ENCODE measurements at places on chromosomes 5 and 9.
A peak's percentile ranks its signal among the peaks of the same experiment; 100 is the strongest.

GRCh38 chr9:3447788-3448187, 78.0 kb downstream of the RFX3 start:
- no peak for DNase-seq

GRCh38 chr5:81609810-81610375, 141.0 kb downstream of the SSBP2 start:
- DNase-seq: no peak

GRCh38 chr5:143054480-143054941, 284.3 kb downstream of the ARHGAP26 start:
- DNase-seq: no peak

DNA sequence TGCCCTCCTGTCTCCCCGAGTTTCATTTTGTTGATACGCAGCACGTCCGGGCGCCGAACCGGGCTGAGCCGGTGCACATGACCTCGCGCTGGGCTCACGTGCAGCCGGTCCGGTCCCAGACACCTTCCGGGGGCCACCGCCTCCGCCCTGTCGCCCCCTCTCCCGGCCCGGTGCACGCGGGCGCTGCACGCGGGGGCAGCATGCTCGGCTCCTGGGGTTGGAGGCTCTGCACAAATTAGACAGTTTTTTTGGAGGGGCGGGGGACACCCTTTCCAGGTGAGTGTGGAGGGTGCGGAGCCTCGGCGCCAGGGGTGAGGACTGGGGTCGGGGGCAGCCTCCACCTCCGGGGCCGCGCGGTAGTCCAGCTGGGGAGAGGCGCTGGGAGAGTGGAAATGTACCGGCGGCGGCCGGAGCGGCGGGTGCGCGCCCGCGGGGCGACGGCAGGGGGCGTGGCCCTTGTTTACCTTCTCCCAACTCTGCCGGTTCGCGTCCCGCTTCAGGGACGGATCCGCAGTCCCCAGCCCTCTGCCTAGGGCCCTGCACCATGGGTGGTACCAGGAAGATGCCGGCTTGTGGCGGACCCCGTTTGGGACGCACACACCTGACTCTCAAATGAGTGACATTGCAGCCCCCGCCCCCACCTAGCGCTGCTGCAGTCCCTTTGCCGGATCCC, 1.1 kb downstream of the JADE2 start:
- DNase-seq: peak; percentile 55

- no peak for DNase-seq
Observed at GRCh38 chr5:157575381-157576020, at the start of gene ADAM19. Gene ADAM19 (minus strand): TSS chr5:157575775. CDS start chr5:157575696, 79 bp downstream.

DNA sequence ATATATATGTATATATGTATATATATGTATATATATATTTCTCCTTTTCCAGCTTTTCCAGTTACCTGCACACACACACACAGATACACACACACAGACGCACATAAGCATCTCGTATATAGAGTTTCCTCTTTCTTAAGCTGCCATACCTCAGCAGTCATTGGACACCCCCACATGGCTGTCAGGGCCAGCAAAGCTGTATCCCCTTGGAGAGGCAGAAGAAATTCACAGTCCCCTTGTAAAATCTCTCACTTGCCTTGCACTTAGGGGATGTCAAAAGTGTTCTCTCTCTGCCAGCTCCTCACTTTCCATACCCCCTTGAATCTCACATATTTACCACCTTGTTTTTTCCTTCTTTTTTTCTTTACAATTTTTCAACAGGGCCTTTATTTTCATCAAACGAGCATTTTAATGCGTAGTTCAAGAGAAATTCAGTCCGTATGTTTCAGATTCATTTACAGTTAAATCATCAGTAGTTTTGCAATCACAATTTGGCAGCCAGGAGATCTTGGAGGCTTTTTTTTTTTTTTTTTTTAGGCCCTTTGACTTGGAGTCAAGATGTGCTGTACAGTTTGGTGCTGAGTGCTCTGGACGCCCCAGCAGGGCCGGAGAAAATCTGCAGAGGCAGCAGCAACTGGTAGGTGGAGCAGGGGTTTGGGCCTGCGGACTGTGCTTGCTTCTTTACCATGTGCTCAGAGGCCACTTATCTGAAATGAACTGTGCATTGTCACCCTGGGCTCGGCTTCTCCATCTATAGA, 244.9 kb upstream of the KLF4 start:
- DNase-seq: no peak

DNA sequence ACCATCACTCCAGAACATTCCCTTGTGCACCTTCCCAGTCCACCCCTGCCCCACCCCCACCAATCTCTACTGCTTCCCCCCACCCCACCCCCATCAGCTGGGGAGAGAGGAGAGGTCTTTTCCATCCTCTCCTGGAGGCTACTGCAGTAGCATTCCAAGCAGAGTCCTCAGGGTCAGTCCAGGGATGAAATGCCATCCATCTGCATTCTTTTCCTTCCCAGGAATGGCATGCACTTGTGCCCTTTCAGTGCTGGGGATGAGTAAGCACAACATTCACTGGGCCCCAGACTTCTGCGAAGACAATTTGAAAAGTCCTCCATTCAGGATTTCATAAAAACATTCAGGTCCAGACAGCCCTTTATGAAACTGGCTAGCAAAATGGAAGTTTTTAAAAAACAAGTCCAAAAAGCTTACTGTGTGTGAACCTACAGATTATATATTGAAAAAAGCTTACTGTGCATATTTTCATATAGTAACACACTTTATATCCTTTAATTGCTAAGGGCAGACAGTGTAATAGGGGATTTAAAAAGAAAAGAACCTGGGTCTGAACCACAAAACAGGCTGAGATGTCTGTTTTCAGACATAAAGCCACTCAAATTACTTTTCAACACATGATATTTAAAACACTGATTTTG, 50.0 kb upstream of the GOLPH3 start:
- no peak for DNase-seq

- no peak for DNase-seq
Observed at GRCh38 chr5:122815218-122815767, 30.1 kb upstream of the SNX24 start.

- DNase-seq: no peak
Observed at GRCh38 chr5:127804886-127805426, 101.8 kb downstream of the CCDC192 start.

GRCh38 chr5:65651144-65651543, 26.3 kb downstream of the SHLD3 start:
- DNase-seq: no peak

GRCh38 chr5:59661954-59662615, 231.4 kb downstream of the PDE4D start:
- no peak for DNase-seq

DNA sequence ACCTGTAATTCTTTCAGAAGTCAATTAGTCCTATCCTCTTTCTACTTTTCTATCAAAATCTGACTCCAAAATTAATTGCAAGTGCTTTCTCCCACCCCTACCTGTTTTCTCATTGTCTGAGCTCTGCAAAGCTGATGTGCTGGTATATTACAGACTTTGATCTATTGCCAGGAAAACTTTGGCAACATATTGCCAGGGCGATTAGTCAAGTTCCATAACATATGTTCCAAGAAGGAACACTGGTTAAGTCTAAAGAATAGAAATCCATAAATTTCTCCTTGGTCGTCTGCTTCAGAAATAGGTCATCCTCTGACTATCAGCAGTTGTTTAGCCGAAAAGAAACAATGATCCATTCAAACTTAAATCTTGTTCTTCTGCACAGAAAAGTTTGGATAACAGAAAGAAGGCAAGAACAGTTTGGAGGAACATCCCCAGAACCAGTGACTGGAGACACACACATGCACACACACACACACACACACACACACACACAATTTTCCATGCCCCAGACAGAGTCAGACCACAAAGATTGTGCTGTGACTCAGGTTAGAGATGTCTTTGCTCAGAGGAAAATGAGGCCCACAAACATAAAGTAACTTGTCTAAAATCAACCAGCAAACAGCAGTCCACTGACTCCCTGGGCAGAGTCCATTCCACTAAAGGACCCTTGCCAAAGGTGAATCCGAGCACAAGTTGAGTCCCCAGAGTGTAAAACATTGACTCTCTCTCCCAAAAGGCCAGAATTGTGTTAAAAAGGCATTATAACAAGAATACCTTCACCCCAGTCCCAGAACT, 202.1 kb downstream of the DEPDC1B start:
- DNase-seq: no peak

- no peak for DNase-seq
Observed at GRCh38 chr9:105359892-105360291, 87.9 kb upstream of the FSD1L start.

- DNase-seq: no peak
Observed at GRCh38 chr5:9766581-9766980, 136.4 kb upstream of the TAS2R1 start.

DNA sequence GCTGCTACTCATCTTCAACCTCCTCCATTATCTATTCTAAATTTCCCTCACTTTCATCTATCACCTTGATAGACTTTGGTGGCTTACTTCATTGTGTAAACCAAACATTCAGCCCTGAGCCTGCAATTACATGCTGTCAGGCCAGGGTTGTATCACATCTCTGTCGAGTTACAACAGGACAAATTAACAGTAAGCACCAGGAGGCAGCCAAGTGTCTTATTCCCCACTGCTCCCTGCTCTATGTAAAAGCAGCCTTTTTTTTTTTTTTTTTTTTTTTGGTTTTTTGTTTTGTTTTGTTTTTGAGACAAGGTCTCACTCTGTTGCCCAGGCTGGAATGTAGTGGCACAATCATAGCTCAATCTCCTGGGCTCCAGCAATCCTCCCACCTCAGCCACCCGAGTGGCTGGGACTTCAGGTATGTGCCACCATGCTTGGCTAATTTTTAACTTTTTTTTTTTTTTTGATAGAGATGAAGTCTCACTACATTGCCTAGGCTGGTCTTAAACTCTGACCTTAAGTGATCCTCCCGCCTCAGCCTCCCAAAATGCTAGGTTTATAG, 15.2 kb upstream of the ZCCHC9 start:
- no peak for DNase-seq

DNA sequence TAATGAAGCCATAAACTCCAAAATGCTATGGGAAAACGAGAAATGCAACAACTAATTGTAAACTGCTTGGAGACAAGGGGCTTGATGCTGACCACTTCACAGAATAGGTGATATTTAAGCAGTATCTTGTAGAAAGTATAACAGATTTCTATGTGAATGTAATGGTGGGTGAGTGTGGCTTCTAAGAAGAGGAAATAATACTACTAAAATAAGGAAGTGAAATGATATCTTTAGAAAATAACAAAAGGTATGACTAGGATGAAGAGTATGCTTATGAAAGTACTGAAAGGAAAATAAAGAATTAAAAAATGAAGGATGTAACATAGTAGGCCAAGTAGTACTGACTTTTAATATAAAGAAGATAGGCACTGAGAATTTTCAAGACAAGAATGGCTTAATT, 94.2 kb downstream of the AGTPBP1 start:
- DNase-seq: no peak

DNA sequence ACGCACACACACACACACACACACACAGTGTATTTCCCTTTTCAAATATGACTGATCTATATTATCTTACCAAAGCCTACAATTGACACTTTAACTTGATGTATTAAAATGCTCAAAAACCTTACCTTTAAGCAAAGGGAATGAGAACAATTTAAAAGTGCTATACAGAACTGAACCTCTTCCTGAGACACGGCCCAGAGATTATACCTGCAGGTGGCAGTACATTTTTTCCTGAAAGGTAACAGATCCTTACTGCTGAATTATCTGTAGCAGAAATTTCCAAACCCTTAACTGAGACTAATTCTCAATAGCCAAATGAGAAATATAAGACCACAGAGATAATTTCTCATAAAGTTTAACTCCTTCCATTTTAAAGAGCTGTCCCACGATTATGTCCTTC, 91.1 kb downstream of the MYO10 start:
- DNase-seq: no peak

GRCh38 chr5:95050708-95051107, 234.2 kb downstream of the MCTP1 start:
- DNase-seq: no peak

- no peak for DNase-seq
Observed at GRCh38 chr5:89954916-89955315, 454.6 kb downstream of the CETN3 start.

DNA sequence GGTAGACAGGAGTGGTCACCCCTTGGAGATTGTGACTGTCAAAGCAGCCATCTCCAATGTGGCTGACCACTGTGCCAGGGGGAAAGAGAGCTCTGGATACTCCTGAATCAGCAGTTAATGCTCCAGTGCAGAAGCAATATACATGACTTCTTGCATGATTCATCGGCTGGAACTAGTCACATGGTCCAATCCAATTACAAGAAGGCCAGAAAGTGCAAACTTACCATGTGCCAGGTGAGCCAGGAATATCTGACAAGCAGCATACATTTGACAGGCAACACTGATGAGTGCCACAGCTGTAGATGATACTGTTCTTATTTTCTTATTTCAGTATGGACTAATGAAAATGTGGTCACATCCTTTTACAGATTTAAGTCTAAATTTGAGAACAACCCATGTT, 440.0 kb upstream of the MPDZ start:
- no peak for DNase-seq

- no peak for DNase-seq
Observed at GRCh38 chr5:112772124-112772523, 34.4 kb downstream of the APC start.

DNA sequence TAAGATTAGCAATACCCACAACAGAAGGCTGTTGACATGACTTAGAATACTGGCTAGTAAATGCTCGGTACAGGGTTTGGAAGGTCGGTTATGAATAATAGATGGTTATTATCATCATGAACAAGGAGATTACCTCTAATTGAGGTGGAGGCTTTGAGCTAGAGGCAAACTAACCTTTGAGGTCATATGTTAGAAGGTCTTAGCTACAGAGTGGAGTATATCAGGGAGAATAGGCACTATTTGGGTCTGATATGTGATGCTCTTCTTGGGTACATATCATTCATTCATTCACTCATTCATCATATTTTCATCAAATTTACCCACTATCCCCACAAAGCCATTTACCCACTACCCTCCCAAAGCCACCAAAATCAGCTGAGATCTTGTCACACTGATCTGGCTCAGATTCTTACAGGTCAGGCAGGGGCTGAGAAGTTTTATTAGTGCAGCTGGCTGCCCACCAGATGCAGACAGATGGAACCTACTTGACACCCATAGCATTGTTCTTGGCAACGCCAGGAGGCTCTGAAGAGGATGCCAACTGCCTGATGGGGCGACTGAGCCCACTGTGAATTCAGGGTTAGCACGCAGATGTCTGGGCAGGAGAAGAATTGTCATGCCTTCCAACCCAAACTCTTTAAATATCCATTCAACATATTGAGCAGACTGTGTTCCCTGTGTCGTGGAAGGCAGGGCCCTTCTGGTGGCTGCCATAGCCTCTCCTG, 90.2 kb upstream of the SH3PXD2B start:
- DNase-seq: no peak

- no peak for DNase-seq
Observed at GRCh38 chr5:43396762-43397304, 15.4 kb downstream of the CCL28 start.
